Smooth muscle cell of the umbilical artery (primary cell): ENCODE measurements at places on chromosomes 3 and 15. TPM values are rescaled to one million over a fixed set of nuclear protein-coding genes. Genes with fewer than 3 reads are reported as not detected.

Gene GFM1
- total RNA-seq, result 44.5 and 60.7 TPM in 2 replicates

Gene CCDC13
- 0.14 and 0.59 TPM in 2 replicates for total RNA-seq

Gene PEX11A
- total RNA-seq, result 5.8 and 8.0 TPM in 2 replicates

Gene KCNMB3
- total RNA-seq, result 1.3 and 1.5 TPM in 2 replicates

Gene ACP3
- total RNA-seq, result under 0.01 and 0.05 TPM in 2 replicates

Gene DZIP1L
- total RNA-seq, result 25.2 and 31.9 TPM in 2 replicates

Gene KBTBD13
- not detected in 2 replicates for total RNA-seq

Gene C3orf52
- 10.7 and 19.1 TPM in 2 replicates for total RNA-seq

Gene DAZL
- total RNA-seq, result not detected in 2 replicates

Gene NSMCE3
- 10.3 and 11.0 TPM in 2 replicates for total RNA-seq

Gene ZPLD1
- total RNA-seq, result 0.42 and 0.59 TPM in 2 replicates

Gene CCDC80
- total RNA-seq, result 325 and 1,122 TPM in 2 replicates

Gene STAC
- total RNA-seq, result 0.30 and 0.88 TPM in 2 replicates

Gene RPL39L
- 9.2 and 9.6 TPM in 2 replicates for total RNA-seq
